ENCODE measurements at places on chromosomes 2 and 18.

GRCh38 chr2:25030702-25031101, 11.2 kb upstream of the EFR3B start:
- H3K4me1 ChIP-seq: no peaks in the 10 kb centered on the region
- DNase-seq: peak; percentile 7
- H3K36me3 ChIP-seq: no peaks in the 10 kb centered on the region
- no peak overlapping the region for H3K4me3 ChIP-seq
- no peak overlapping the region for H3K27ac ChIP-seq

- no peaks in the 10 kb centered on the region for H3K36me3 ChIP-seq
- no peaks in the 10 kb centered on the region for H3K4me1 ChIP-seq
- H3K27ac ChIP-seq: no peak overlapping the region
- H3K27me3 ChIP-seq: no peaks in the 10 kb centered on the region
- no peak for DNase-seq
These were observed 755.7 kb upstream of the SLC8A1 start for GRCh38 chr2:41207578-41207977.

- H3K27me3 ChIP-seq: no peaks in the 10 kb centered on the region
- no peak for DNase-seq
- H3K36me3 ChIP-seq: no peaks in the 10 kb centered on the region
- no peak overlapping the region for H3K27ac ChIP-seq
- H3K4me1 ChIP-seq: no peaks in the 10 kb centered on the region
- H3K4me3 ChIP-seq: no peak overlapping the region
These were observed 61.9 kb downstream of the PPP1R1C start for GRCh38 chr2:182047544-182047943.

DNA sequence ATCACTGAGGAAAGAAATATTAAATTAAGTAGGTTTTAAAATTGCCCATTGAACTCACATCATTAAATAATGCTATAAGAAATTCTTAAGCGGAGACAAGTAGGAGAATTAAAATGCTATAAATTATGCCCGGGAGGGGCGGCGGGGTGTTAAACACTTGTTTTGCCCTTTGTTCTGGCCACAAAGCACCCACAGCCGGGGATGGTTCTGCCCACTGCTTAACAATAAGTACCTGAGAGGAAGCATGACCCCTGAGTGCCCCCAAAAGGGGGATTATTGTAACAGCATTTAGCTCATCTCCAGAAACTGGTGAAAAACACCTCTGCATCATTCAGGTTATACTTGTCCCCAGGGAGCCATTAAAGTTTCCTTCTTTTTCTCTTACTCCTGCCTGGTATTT, 332.7 kb upstream of the POU3F3 start:
- no peaks in the 10 kb centered on the region for H3K27me3 ChIP-seq
- DNase-seq: no peak
- no peak overlapping the region for H3K27ac ChIP-seq
- H3K4me1 ChIP-seq: no peaks in the 10 kb centered on the region

DNA sequence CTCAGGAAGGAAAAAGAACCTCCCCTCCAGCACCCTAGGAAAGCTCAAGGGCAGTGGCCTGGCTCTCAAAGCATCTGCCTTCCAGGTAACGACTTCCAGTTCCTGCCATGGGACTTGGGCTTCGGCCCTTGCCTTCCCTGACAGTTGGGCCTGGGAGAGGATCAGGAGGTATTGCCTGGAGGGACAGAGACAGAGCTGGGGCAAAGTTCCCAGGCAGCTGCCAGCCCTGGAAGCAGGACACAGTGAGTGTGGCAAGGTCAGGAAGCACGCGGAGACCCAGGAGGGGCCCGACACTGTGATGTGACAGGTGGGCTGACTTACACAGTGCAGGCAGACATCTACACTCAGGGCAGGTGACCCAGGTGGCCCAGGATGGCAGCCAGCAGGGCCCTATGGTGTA, 87.5 kb upstream of the BOD1L2 start:
- H3K4me3 ChIP-seq: no peak overlapping the region
- H3K36me3 ChIP-seq: no peaks in the 10 kb centered on the region
- DNase-seq: no peak
- no peak overlapping the region for H3K27ac ChIP-seq

- peaks cover 10% of the 10 kb centered on the region for H3K4me1 ChIP-seq
- H3K36me3 ChIP-seq: peaks cover 13% of the 10 kb centered on the region
- no peaks in the 10 kb centered on the region for H3K27me3 ChIP-seq
These were observed 292.9 kb upstream of the CCDC68 start for GRCh38 chr18:55252053-55252675.

- no peaks in the 10 kb centered on the region for H3K36me3 ChIP-seq
- H3K4me1 ChIP-seq: peaks cover 22% of the 10 kb centered on the region
- H3K27ac ChIP-seq: no peak overlapping the region
- DNase-seq: no peak
These were observed 103.4 kb downstream of the HDAC4 start for GRCh38 chr2:239297142-239298004.

- no peak for DNase-seq
- peaks cover 65% of the 10 kb centered on the region for H3K27me3 ChIP-seq
- no peaks in the 10 kb centered on the region for H3K36me3 ChIP-seq
- H3K27ac ChIP-seq: no peak overlapping the region
- no peaks in the 10 kb centered on the region for H3K4me1 ChIP-seq
- no peak overlapping the region for H3K4me3 ChIP-seq
These were observed 38.9 kb upstream of the THOC1 start for GRCh38 chr18:306608-307255.

DNA sequence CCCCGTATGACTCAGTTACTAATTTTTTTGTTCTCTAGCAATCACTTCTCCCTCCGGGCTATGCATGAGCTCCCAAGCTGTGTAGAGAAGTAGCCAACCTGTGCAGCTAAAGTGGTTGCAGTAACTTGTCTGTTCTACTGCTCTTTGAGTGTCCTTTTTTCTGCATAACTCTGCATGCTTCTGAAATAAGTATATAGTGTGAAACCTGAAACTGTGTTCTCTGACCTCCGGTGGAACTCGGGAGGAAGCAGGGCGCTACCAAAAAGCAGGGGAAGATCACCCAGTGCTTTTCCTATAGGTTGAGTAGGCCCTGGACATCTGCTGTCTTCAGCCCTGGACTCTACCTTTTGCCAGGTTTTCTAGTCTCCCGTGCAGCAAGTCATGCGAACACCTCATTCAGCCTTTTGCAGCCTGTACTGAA, 47.8 kb downstream of the PHLPP1 start:
- no peaks in the 10 kb centered on the region for H3K36me3 ChIP-seq
- DNase-seq: no peak
- H3K4me3 ChIP-seq: no peak overlapping the region
- H3K27me3 ChIP-seq: no peaks in the 10 kb centered on the region
- H3K4me1 ChIP-seq: peaks cover 4% of the 10 kb centered on the region
- H3K27ac ChIP-seq: no peak overlapping the region

DNA sequence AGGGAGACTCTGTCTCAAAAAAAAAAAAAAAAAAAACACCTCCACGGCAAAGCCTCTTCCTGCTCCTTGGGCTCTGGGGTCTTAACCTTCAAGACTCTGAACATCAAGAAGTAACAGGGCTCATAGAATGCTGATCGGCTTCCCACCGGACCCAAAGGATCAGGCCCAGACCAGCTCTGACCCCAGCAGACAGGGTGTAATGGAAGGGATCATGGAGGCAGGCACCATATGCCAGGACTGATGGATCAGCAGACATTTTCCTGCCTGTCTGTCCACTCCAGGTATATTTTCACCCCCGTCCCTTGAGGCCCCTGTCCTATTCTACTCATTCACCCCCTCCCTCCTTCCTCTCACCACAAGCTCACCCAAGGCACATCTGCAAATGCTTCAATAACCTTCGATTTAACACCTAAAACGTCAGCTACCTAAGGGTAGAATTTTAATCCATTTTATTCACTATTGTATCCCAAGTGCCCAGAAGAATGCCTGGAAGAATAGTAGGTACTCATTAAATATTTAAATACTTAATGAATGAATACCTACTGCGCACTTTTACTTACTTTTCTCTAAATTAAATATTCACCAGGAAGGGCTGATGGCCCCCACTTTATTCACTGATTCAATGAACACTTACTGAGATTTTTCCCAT, 4.6 kb upstream of the SPEG start:
- no peaks in the 10 kb centered on the region for H3K27me3 ChIP-seq
- no peak overlapping the region for H3K4me3 ChIP-seq
- no peak for DNase-seq
- H3K27ac ChIP-seq: no peak overlapping the region

DNA sequence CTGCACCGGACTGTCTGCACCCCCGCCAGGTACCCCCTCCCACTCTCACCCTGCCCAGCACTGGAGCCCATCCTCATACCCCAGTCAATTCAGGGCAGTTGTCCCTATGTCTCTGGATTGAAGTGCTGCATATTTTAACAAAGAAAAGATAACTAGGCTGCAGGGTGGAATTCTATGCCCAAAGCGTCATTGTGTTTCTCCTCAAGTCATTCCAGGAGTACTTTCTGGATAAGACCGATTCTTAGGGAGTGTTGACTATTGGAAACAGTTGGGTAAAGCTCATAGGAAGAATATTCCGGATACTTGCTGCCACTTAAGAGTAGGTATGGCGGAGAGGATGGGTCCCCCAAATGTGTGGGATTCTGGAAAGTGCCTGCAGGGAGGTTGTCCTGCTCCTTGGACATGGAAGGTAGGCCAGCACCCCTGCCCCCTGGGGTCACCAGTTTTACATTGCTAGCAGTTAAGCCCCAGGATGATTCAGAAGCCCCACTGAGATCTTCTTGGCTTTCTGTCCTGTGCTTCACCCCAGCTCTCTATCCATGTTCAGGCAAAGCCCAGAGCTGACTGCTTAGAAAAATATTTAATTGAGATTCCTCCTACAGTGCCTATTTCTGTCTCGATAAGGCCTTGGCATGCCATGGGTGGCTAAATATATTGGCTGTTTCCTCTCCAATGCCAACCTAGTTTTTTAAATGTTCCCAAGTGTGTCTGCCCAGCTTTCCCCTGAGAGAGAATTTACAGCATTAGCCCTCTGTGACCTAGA, 48.2 kb downstream of the RPL37A start:
- H3K27ac ChIP-seq: peak overlapping the region; percentile 65
- H3K4me3 ChIP-seq: no peak overlapping the region
- peak; percentile 55 for DNase-seq
- H3K4me1 ChIP-seq: peaks cover 29% of the 10 kb centered on the region
- H3K36me3 ChIP-seq: no peaks in the 10 kb centered on the region

- no peak overlapping the region for H3K4me3 ChIP-seq
- no peak for DNase-seq
- no peaks in the 10 kb centered on the region for H3K36me3 ChIP-seq
- H3K27ac ChIP-seq: no peak overlapping the region
- H3K4me1 ChIP-seq: 0 out of 2 replicates have a peak, but pooled peaks cover 3% of the 10 kb centered on the region
- H3K27me3 ChIP-seq: no peaks in the 10 kb centered on the region
These were observed 862.5 kb upstream of the ID2 start for GRCh38 chr2:7819316-7819715.

- no peak overlapping the region for H3K27ac ChIP-seq
- H3K36me3 ChIP-seq: no peaks in the 10 kb centered on the region
- H3K27me3 ChIP-seq: peaks cover 92% of the 10 kb centered on the region
These were observed 4.2 kb upstream of the SIX2 start for GRCh38 chr2:45013229-45014015.

GRCh38 chr2:74474899-74475298, 2.4 kb upstream of the MRPL53 start:
- H3K36me3 ChIP-seq: peaks cover 26% of the 10 kb centered on the region
- H3K27ac ChIP-seq: no peak overlapping the region
- H3K4me1 ChIP-seq: peaks cover 4% of the 10 kb centered on the region

DNA sequence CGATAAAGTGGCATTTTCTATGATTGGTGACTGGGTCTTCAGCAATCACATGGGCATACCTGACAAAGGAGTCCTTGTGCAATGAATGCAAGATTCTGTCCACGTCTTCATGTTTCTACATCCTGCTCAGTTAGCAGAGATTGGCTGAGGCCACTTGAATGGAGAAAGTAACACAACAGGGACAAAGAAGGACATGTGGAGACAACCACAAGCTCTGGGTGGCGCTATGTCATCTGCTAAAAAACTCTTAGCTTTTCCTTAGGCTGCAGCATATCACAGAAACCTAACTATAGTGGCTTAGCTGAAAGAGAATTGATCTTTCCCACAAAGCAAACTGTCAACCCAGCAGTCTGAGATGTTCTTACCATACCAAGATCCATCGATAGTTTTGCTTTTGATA, 1109.7 kb downstream of the SOCS6 start:
- H3K27ac ChIP-seq: no peak overlapping the region
- no peak for DNase-seq
- H3K27me3 ChIP-seq: no peaks in the 10 kb centered on the region
- no peak overlapping the region for H3K4me3 ChIP-seq

- no peaks in the 10 kb centered on the region for H3K27me3 ChIP-seq
- H3K27ac ChIP-seq: no peak overlapping the region
- DNase-seq: no peak
- H3K4me1 ChIP-seq: peaks cover 2% of the 10 kb centered on the region
- peaks cover 23% of the 10 kb centered on the region for H3K36me3 ChIP-seq
These were observed 1.8 kb downstream of the TMX3 start for GRCh38 chr18:68713131-68713530.

DNA sequence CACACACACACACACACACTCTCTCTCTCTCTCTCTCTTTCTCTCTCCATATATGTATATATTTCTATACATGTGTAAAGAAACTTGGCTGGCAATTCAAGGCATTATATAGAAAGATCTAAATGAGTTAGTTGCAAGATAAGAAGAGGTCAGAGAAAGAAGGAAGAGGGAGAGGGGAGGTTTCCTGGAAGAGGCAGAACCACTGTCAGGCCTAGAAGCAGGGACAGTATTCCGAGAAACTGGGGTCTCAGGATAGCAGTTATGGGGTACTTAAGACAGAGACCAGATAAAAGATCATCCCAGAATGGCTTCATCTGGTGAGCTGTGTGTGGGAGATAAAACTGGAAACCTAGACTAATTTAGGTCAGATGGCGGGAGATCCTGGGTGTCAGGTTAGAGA, 180.8 kb downstream of the CAMKMT start:
- H3K27me3 ChIP-seq: no peaks in the 10 kb centered on the region
- no peak overlapping the region for H3K27ac ChIP-seq
- no peak for DNase-seq
- no peaks in the 10 kb centered on the region for H3K36me3 ChIP-seq
- no peaks in the 10 kb centered on the region for H3K4me1 ChIP-seq

DNA sequence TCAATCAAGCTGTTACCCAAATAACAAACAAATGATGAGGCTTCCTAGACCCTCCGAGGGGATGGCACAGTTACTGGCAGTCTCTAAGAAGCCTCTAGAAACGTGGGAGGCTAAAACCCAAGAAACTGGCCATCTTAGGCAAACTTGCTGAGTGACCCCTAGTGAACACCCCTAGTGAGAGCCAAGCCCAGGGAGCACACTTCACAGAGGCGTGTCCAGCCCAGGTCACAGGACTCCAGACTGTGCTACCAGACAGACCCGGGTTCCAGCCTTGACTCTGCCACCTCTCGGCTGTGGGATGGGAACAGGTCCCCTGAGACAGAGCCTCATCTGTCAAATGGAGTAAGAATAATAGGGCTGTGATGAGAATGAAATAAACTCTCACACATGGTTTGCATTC, 83.5 kb upstream of the ASAP2 start:
- H3K36me3 ChIP-seq: no peaks in the 10 kb centered on the region
- no peak overlapping the region for H3K4me3 ChIP-seq
- no peak for DNase-seq
- no peaks in the 10 kb centered on the region for H3K4me1 ChIP-seq
- H3K27me3 ChIP-seq: no peaks in the 10 kb centered on the region
- H3K27ac ChIP-seq: no peak overlapping the region

- H3K27me3 ChIP-seq: no peaks in the 10 kb centered on the region
- no peak overlapping the region for H3K4me3 ChIP-seq
- peak overlapping the region; percentile 66 for H3K27ac ChIP-seq
- H3K36me3 ChIP-seq: no peaks in the 10 kb centered on the region
These were observed 125.7 kb upstream of the EPAS1 start for GRCh38 chr2:46171411-46171953.

Data from IMR-90 (cell line).